CD4-positive, alpha-beta T cell treated with Interleukin-15 for 1 hour (primary cell): ENCODE measurements at places on chromosomes 7 and 10.

- no peak for DNase-seq
Observed at GRCh38 chr10:43206391-43207235, 60.3 kb downstream of the RASGEF1A start.

- DNase-seq: no peak
Observed at GRCh38 chr7:80584778-80585177, 53.7 kb upstream of the CD36 start.

GRCh38 chr10:69489506-69490090, 38.3 kb downstream of the TSPAN15 start:
- DNase-seq: no peak

GRCh38 chr7:23394488-23395171, 75.7 kb downstream of the IGF2BP3 start:
- DNase-seq: no peak

- no peak for DNase-seq
Observed at GRCh38 chr7:23093546-23093945, 12.0 kb upstream of the KLHL7 start.

- DNase-seq: no peak
Observed at GRCh38 chr7:93004906-93005305, 112.9 kb downstream of the SAMD9 start.

DNA sequence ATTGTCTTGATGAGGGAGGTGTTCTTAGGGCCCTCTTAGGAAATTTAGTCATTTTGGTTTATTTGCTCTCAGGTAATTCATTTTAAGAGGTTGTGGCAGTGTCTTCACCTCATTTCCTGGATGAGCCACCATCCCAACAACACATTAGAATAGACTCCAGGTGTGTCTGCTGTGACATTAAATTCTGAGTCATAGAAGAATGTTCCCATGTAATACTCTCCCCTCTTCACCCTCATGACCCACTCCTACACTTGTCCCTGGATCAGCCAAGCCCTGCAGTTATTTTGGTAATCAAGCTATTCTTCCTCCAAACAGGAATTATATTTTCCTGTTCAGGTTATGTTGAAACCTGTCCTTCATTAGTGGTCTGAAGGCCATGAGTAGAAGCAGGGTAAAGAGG, 944.1 kb downstream of the SORCS3 start:
- DNase-seq: no peak

- DNase-seq: no peak
Observed at GRCh38 chr7:119594956-119595355, 678.0 kb upstream of the KCND2 start.

- no peak for DNase-seq
Observed at GRCh38 chr10:63582690-63583089, 61.5 kb downstream of the REEP3 start.

DNA sequence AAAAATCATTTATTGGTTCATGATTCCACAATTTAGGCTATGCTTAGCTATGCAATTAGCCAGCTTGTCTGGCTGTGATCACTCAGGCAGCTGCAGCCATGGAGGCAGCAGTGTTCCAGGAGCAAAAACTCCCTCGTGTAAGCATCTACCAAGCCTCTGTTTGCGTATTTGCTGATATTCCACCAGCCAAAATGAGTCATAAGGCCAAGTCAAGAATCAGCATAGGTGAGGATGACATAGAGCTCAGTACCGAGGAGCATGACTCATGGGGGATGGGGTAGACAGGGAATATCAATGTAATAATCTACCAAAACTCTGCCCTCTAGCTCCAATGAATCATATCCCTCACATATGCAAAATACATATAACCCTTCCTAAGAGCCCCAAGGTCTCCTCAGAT, 63.3 kb downstream of the IMMP2L start:
- DNase-seq: no peak

DNA sequence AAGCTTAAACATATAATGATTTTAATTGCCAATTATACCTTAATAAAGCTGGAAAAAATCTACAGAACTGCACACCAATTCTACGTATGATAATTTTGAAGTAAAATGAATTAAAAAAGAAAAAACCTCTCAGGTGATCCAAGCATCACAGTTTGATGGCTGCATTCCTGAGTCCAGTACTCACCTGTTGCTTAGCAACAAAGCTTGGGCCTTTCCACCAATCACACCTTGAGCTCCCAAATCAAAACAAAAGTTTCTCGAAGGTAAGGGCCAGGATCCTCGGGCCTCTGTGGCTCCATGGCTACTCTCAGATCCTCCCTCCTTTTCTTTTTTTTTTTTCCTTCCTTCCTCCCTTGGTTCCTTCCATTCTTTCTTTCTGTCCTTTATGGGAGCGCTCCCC, 137.2 kb upstream of the PCBD1 start:
- no peak for DNase-seq

- no peak for DNase-seq
Observed at GRCh38 chr7:137682596-137682995, 164.2 kb downstream of the DGKI start.
